H4 (cell line): ENCODE measurements at places on chromosomes 1 and 21.

DNA sequence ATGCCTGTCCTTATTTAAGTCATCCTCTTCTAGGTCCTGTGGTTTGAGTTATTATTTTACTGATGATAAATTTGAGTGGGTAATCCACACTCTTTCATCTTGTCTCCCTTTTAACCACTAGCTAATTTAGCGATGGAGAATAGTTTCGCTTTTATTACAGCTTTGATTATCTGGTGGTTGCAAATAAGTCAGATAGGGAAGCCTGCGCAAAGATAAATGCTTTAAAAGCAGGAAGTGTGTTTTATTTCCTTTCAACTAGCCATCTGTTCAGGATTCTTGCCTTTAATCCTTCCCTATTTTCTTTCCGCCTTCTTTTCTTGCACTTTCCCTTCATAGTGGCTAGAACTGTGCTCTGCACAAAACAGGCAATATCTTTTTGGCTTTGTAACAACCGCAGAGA lies 129.0 kb downstream of the TGFB2 start:
- no peak for DNase-seq

DNA sequence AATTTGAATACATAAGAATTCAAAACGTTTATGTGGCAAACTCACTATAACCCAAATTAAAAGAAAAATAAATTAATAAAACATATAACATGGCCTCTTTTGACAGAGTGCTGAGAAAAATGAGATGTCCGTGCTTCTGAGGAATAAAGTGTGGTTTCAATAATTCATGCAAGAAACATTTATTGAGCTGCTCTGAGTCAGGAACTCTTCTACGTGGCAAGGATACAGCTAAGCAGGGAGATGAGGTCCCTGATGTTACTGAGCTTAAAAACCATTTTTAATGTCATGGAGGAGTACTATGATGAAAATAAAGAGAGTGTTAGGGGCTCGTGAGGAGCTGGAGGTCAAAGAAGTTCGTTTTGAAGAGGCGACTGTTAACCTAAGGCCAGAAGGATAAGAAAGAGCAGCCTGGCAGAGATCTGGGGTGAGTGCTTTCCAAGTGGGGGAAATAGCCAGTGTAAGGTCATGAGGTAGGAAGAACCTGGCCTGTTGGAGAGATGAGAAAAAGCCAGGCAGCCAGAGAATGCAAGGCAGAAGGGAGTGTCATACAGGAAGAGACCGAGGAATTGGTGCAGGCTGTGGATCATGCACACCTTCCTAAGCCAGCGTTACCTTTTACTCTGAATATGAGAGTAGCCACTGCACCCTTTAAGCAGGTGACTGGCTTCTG lies 182.2 kb upstream of the DUSP10 start:
- DNase-seq = no peak

- DNase-seq = no peak
Observed at GRCh38 chr1:40802078-40802741, 18.6 kb downstream of the KCNQ4 start.

GRCh38 chr1:110444561-110444960 lies 6.4 kb upstream of the PROK1 start:
- DNase-seq = no peak

DNA sequence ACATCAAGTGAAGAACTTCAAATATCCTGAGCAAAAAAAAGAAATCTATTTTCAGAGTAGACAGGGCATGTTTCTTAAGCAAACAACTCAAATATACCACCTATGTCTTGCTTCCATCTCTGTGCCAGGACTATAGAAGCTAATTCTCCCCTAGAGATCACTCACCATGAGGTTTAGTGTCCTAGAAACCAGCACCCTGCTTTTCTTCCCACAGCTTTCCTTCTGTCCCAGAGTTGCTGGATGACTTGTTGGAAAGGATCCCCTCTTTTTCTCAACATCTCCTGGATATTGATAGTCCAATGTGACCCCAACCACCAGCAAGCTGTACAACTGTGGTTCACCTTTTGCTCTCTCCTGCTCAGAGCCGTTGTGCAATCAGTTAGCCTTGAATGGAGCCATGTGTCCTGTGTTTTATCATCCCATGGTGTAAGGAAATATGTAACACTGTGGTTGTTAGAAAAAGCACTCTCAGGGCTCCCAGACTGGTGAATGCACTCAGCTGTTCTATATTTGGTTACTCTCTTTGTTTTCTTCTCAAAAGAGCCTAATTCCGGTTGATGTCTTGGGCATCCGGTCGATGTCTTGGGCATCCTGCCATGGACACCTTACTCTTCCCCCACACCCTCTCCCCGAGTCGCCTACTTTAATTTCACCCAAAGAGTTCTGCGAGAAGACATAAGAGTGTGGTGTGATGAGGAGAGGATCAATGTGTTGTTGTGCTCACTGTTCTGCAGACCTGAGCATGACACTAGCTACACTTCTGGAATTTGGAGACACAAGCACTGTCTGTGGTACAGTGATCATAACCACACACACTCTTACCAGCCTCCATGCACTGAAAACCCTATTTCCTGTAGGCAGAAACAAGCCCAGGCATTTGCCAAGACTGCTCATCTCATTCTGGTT lies 1.7 kb downstream of the TNFSF4 start:
- DNase-seq = no peak

GRCh38 chr1:240237305-240237721 lies 145.6 kb downstream of the FMN2 start:
- DNase-seq = peak; percentile 60

DNA sequence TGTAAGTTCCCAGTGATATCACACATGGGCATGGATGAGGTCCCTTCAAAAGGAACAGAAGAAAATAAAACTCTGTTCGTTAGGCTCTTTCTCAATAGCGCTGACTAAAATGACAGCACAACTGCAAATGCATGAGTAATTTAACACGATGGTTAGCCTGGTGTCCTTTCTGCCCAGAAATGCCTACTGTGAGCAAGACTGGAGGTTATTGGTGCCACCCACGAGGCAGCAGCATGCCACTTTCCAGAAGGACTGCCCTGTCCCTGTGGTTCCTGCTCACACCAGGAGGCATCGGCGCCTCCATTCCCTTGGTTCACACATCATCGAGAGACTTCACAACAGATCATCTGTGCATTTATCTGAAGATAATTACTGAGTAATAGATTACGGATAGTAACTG lies 26.2 kb downstream of the VPS26C start:
- DNase-seq = no peak

DNA sequence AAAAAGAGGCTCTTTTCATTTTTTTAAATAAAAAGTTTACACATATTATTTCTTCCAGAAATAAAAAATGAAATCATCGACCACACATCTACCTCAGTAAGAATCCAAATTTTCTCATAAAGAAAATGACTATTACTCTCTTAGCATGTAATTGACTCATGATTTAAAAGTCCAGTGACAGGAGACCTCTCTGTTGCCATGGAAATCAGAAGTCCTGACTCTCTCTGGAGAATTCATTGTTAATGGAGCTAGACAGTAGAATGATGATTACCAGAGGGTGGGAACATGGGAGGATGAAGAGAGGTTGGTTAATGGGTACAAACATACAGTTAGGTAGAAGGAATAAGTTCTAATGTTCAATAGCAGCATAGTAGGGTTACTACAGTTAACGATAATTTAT lies 5.0 kb upstream of the CLCA4 start:
- no peak for DNase-seq

DNA sequence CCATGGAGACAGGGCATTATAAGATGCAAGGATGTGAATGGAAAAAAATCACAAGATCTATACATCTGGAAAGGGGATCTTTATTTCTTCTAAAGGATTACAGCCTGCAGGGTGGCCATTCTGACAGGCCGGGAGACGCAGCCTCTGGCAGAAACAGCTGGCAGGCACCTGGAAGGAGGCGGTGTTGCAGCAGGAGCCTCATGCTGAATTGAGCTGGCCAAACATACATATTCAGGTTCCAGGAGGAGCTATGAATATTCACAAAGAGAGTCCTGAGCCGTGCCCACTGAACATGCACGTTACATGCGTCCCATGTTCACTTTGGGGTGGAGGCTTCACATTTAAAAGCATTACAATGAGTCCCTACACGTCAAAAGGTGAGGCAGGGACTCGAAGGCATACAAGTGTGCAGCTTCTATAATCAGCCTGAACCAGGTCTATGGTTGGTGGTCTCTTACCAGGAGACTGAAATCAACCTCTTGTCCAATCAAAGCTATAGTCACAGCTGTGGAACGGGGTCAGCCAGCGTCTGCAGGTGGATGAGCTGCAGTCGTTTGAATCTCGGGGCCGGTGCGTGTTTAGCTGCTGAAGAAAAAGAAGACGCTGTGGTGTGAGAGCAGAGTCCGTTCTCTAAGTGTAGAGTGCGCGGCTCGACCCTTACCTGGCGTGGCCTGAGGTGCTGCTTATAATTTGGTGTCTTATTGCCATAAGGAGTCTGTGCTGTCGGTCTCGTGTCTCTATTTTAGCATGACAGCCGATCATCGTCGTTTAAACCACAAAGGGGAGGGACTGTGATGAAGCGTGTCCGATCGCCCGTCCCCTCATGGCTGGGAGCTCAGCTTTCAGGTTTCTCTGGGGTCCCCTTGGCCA lies 183.0 kb downstream of the ETS2 start:
- DNase-seq = no peak

DNA sequence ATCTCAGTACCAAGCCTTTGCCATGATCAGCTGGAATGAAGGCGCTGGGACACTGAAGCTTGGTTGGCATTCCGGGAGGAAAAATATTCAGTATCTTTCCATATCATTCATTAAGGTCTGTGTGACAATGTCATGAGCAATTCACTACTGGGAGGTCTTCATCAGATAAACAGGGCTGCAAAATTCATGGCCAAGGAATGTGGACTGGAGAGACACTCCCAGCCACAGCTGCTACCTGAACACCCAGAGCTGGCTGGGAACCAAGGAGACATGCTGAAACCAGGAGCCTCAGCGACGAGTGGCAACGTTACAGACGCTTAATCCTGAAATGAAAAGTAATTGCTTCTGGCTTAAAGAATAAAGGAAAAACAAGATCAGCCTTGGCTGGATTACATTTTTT lies 30.6 kb upstream of the DDAH1 start:
- peak; percentile 48 for DNase-seq

DNA sequence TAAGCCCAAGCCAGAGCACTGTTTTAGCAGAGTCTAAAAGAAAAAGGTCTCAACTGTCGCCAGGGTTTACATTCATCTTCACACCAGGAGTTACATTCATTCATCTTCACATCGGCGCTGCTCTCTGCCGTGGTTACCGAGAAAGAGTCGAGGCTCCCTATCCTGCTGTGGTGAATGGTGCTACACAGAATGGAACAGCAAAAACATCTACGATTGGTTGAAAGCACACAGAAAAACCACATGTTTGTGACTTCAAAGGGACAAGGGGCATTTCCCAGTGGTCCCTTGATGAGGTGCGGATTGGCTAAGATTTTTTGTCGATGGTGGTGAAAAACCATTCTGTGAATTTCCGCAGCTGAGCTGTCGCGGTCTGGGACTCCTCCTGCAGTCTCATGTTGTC lies 231.1 kb downstream of the SIPA1L2 start:
- DNase-seq = no peak

GRCh38 chr21:46643379-46644177 lies 8.1 kb downstream of the PRMT2 start:
- DNase-seq = no peak

GRCh38 chr21:45877821-45878469 lies 103.6 kb upstream of the COL6A1 start:
- DNase-seq = peak; percentile 85

DNA sequence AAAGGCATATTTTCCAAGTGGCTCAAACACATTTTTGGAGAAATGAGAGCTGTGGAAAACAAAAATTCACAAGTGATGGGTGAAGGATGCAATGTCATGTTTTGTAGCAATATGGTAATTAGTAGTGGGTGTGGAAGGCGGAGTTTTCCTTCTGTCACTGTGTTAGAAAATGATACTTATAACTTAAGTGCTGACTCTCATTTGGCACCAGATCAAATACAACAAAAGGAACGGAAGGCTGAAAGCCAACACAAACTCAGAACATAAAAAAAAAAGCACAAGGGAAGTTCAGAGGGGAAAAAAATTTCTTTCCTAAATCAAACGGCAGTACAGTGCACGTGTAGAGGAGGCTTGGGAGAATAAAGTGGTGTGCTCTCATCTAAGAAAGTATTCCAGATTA lies at the start of gene TNFSF18:
Gene TNFSF18 (minus strand): TSS at position 77 of the 400 bp plus-strand sequence. CDS start 45 bp downstream, at position 32.
- DNase-seq = peak; percentile 34

DNA sequence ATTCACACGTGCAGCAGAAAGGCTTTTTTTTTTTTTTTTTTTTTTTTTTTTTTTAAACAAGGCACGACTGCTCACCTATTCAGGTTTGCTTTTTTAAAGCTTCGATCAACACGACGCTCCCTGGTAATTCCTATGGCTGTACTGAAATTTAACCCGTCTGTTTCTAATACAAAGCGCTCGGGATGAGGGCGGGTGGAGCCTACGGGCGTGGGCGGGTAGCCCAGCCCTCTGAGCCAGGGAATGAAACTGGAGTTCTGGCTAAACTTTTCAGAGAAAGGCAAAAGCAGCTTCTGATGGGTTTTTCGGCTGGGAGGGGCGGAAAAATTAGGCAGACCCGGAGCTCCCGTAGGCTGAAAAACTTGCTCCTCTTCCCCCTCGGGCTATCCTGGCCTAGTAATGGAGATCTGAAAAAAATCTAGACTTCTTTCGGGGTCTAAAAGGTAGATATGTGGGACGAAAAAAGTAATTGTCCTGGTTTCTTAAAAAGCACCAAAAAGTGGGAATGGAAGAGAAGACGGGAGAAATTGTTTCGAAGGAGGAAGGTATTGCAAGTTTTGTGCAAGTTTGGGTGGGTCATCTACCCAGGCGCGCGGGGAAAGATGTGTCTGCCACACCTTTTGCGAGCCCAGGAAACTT lies 7.4 kb downstream of the NR5A2 start:
- no peak for DNase-seq

DNA sequence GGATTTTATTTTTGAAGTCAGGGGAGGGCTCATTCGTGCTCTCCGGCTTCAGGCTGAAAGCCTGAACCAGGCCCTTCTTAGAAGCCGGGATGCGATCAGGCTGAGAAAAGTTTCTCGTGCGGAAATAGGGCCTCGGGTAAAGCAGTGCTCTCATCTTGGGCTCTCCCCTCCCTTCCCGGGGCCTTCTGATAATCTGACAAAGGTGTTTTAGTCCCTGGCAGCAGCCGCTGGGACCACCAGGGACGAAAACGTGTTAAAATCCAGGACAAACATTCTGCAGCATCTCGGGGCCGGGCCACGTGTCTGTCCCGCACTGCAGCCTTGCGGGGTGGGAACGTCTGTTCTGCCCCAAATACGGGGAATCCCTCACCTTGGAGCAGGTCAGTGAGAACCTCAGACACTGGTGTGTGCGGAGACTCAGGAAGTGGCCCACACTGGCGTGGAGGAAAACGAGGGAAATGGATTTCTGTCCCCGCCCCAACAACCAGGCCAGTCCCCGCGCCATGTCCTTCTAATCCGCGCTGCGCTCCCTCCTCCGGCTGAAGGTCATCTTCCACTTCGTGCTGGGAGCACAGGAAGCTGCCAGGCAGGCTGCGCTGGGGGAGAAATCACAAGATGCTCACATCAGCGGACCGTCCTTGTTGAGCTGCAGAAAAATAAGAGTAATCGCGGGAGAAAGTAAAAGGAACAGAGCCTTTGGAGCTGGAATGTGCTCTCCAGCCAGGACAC lies 16.6 kb upstream of the AJAP1 start:
- DNase-seq = no peak

- peak; percentile 43 for DNase-seq
Observed at GRCh38 chr1:241605146-241605805, 34.9 kb downstream of the CHML start.
